ENCODE measurements at places on chromosomes 1 and 21. TPM values are rescaled to one million over a fixed set of nuclear protein-coding genes. Genes with fewer than 3 reads are reported as not detected.

The MAEL gene
- total RNA-seq, result not detected

The PCP4 gene
- not detected for total RNA-seq

The LDLRAD2 gene
- not detected for total RNA-seq

The SLC25A34 gene
- 0.26 TPM for total RNA-seq

The MX1 gene
- 3.3 TPM for total RNA-seq

The SFN gene
- total RNA-seq, result 7.0 TPM

Data from epithelial cell of alveolus of lung (primary cell).